ENCODE measurements at places on chromosomes 3 and 15.

GRCh38 chr3:183427196-183427875, 1.1 kb downstream of the MCF2L2 start:
- DNase-seq: no peak

GRCh38 chr3:71629289-71629688, 45.8 kb upstream of the FOXP1 start:
- no peak for DNase-seq

DNA sequence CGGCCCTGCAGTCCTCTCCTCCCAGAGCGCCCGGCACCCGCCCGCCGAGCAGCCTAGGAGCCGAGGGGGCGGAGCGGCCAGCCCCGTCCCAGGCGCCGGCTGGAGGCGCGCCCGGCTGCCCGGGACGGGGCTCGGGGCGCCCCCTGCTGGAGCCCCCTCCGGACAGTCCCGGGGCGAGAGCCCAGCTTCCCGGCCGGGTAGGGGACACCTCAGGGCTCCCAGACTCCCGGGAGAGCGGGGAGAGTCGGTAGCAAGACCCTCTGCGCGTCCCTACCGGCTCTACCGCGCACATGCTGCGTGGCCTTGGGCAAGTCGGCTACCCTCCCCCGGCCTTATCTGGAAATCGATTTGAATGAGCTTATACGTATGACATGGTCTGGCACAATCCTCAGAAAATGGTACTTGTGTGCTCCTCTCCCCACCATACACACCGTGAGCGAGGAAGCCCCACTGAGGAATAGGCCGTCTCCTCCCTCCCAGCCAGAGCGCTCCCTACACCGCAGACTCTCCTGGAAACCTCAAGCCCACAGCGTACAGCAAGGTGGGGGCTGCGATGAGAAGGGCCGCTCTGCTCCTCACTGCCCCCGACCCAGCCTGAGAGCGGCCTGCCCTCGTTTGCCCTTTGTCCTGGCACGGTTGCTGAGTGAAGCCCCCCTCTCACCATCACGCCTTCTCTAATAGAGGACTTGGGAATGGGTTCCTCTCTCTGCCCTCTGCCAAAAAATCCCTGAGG, at the start of gene DAPK2:
Gene DAPK2 (minus strand): TSS at position 65 of the 733 bp plus-strand sequence. CDS start 6,224 bp downstream, outside the sequence.
- DNase-seq: peak; percentile 93

DNA sequence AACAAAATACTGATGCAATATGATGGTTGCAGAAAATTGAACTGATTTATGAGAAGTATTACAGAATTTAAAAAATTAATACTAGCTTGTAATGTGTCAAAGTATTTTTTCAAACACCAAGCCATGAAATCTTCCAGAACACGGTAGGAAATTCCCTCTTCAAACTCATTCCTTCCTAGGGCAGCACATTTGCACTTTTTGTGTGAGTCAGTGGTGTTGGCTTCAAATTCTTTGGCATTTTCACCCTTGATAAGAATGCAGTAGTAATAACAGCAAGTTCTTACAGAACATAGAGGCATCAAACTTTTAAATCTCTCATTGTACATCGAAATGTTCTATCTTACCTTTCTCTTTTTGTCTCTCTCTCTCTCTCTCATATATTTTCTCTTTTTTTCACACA, 191.8 kb downstream of the CGGBP1 start:
- DNase-seq: no peak

DNA sequence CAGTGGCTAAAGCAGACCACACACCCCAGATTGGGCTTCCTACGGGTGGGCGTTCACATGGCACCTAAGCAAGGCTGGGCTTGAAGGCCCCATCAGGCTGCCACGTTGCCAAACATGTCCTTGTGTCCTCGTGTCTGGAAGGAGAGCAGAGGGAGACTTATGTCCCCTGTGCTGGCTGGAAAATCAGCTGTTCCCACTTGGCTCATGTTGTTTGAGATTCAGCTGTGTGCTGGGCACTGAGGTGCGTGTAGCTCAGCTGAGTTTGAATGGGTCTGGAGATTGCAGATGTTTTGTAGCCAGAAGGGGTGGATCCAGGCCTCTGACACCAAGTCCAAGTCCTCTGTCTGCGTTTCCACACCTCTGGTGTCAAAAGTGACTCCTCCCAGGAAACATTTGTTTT, 34.6 kb downstream of the RLBP1 start:
- DNase-seq: no peak

DNA sequence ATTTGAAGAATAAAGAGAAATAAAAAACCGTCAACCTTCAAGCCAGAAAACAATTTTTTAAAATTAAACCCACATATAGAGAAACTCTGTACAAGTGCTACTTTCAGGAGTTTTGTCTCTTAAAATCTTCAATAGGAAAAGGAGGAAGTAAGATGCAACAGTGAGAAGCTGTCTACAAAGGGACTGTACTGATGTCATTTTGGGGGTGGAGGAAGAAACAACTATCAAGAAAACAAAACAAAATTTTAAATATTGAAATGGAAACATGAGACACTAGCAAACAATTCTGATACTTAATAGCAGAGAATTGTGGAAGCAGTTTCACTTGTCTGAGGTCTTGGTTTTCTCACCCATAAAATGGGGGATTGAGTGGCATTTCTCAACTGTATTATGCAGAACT, 84.4 kb downstream of the SLMAP start:
- DNase-seq: no peak

GRCh38 chr3:155089495-155089894, 9.4 kb downstream of the MME start:
- no peak for DNase-seq

GRCh38 chr3:133463347-133463860, 63.5 kb downstream of the BFSP2 start:
- DNase-seq: no peak

- no peak for DNase-seq
Measured at GRCh38 chr3:58163234-58163633, 47.5 kb downstream of the DNASE1L3 start.

GRCh38 chr3:114496021-114496434, 202.2 kb downstream of the TIGIT start:
- no peak for DNase-seq

- no peak for DNase-seq
Measured at GRCh38 chr3:71201939-71202338, 381.6 kb downstream of the FOXP1 start.

DNA sequence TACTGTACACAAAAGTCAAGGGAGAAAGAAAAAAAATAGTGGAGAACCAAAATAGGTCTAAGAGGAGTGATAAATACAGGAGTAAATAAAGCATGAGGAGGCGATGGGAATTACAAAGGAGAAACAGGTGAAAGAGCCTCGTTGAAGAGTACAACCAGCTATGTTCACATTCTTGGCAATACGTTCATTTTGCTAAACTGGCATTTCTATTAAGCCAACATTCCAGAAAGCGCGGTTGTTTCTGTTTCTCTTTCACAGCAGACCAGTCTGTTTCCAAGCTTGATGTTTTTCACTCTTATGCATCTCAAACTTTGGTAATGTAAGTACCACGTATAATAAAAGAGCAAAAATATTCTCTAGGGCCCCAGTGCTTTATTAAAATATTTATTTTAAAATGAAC, 74.5 kb downstream of the NSUN3 start:
- no peak for DNase-seq

DNA sequence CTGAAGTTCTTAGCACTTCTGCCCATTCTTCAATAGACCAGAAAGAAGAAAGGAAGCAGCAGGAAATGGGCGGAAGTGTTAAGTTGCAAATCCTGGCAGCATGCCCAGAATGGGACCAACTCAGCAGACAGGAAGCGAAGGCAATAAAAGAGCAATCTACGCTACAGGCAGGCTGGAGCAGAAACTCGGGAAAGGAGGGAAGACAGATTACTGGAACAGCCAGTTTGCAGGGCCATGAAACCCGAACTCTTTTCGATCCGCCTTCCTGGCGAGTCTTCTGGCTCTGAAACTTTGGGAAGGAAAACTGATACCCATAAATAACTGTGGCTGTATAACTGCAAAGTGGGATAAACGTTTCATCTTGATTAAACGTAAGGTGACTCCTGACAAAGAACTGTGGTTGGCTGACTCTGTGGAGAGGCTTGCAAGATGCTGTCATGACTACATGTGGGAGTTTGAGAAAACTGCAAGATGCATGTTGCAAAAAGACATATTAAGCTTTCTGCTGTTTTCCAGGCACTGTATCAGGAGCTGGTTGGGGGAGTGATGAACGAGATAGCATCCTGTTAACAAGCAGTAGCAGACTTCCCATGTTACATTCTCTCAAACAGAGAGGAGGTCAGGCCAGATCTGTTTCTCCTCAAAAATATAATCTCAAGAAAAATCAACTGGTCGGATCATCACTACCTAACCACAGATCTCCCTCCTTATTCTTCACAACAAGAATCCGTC, 67.8 kb downstream of the FMN1 start:
- DNase-seq: no peak

GRCh38 chr3:45968149-45968548, 24.9 kb downstream of the CXCR6 start:
- no peak for DNase-seq

DNA sequence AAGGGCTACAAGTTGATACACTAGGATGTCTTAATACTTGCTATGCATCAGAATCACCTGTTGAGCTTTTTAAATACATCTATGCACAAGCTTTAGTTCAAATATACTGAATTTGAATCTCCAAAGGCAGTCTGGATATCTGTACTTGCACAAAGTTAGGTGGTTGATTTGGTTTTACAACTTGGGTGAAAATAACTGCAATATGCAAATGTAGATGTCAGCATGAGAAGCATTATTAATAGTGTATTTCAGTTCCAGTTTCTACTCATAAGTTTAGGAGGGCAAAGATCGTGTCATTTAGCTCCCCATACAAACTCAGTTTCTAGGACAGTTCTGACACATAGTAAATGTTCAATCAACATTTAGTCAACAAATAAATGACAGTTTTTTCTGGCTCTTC, 25.6 kb downstream of the IQCB1 start:
- DNase-seq: no peak

GRCh38 chr3:127291611-127292010, 3.8 kb upstream of the PRR20G start:
- DNase-seq: no peak

DNA sequence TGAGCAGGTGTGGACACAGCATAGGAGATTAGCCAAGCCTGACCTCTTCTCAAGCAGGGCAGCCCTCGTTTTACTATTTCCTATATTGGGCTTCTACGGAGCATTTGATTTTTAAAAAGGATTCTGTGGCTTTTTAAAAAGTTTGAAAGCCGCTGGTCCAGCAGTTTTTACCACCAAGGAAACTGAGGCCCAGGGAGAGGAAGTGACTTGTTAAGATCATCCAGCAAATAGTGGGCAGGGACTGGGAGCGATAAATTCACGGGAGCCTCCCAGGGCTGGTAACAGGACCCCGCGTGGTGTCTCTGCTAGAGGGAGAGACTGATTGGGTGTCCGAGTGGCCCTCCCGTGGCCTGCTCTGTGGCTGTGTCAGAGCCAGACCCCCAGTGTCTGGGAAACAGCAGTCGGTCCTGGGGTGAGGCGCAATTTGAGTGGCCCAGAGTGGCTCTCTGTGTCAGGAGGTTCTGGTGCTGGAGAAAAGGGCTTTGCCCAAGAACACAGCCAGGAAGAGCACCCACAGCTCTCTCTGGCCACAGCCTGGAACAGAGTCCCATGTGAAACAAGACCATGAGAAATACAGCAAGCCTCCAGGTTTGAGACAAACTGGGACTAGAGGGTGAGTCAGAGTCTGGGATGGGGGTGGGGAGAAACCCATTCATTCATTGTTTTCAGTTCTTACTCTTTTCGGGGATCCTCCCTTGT, 4.2 kb downstream of the FURIN start:
- no peak for DNase-seq

DNA sequence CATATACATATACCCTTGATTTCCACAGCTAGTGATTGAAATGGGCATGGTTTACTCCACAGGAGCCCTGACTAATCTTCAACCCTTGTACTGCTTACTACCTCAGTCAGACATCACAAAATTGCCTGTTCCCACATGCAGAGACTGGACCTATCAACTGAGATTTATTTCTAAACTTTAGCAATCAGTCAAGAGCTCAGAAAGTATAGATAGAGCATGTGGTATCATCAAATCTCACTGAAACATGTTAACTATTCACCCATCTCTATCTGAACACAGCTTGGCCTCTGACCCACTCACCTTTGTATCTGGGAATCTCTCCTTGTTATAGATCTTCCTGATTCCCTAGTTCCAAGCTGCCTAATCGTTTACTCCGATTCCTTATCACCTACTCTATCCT, 14.6 kb downstream of the ADAM10 start:
- DNase-seq: no peak

- DNase-seq: no peak
Measured at GRCh38 chr3:43162230-43163084, 56.6 kb upstream of the POMGNT2 start.

DNA sequence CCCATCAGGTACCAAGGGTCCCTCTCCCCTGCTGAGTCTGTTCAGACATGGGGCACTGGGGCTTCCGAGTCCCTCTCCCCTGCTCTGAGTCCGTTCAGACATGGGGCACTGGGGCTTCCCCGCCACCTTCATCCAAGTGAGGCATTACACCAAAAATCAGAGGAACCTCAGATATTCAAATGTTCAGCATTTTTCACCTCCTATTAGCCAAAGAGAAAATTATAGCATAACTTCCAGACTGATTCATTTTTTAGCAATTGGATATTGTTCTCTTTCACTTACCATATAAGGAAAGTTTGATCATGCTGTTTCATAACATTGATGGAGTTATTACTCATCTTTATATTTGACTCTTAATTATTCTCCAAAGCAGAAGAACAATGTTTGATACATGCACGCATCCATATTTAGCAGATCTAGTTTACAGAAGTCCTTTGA, 213.9 kb downstream of the MTHFS start:
- DNase-seq: no peak

DNA sequence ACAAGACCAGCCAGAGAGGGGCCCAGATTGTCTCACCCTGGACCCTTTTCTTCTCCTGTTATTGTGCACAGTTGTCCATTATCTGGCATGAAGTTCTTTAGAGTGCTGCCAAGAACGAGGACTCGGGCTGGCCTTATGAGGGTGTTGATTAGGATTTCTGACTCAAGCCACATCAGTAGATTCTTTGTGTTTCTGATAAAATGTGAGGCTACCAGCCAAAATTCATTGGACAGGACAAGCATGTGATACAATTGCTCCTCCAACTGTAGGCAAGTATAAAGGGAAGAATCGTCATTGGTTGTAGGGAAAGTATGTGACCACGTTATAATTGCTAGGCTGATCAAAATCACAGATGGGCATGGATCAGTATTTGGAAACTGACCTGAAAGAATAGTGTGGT, 99.2 kb upstream of the TMC3 start:
- no peak for DNase-seq

DNA sequence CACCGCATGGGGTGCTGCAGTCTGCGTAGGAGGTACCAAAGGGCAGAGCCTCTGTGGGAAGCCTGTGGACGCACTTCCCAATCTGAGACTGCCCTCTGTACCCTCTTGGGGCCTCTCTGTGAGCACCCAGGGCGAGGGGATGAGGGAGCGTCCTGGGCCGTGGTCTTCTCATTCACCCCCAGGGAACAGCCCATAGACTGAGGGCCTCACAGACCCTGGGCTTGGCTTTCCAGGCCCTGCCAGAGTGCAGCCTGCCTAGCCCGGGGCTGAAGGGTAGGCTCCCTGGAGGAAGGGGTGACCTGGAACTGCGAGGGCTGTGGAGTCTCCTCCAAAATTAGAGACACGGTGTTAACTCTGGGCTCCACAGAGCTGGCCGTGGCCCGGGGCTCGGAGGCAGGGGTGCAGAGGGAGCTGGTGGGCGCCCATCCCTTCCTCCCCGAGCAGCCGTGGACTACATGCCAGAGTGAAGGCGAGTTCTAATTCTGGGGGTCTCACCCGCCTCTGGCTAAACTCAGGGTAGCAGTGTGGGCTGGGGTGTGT, 468 bp upstream of the SPTBN5 start:
- DNase-seq: no peak

All from HuH-7 (cell line).